ENCODE measurements at places on chromosomes 7 and 10.

DNA sequence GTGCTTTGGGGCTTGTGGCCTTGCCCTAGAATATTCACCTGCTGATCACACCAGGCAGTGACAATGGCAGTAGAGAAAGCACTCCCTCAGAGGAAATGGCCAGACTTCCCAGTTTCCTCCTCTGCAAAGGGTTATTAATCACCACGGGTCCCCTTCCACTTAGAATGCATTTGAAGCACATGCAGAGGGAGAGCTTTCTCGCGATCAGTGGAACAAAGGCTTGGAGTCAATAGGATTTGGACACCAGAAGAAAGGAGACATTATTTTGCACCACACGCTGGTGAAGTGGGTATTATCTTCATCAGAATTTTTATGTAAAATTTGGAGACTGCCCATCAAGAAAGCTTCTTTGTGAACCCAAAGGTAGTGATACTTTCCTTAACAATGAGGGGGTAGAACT lies 35.4 kb upstream of the INHBA start:
- no peak for DNase-seq

DNA sequence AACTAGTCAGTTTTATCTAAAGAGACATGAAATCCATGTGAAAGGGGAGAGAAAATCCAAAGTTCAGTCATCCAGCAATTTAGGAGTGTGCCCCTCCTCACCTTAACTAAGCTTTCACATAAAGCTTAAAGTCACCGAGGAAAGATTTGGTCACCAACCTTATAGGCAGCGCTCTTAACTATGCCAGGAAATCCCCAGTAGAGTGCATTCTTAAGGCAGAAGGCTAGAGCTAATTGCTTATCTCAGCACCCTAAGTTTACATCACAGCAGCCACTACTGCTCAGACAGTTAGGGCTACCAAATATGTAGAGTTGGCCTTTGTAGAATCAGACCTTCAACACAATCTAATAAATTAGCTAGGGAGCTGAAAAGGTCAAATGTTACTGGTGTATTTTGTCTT lies 47.9 kb downstream of the MTPN start:
- DNase-seq = no peak

- no peak for DNase-seq
These were observed 315.2 kb upstream of the GLI3 start for GRCh38 chr7:42552227-42552626.

DNA sequence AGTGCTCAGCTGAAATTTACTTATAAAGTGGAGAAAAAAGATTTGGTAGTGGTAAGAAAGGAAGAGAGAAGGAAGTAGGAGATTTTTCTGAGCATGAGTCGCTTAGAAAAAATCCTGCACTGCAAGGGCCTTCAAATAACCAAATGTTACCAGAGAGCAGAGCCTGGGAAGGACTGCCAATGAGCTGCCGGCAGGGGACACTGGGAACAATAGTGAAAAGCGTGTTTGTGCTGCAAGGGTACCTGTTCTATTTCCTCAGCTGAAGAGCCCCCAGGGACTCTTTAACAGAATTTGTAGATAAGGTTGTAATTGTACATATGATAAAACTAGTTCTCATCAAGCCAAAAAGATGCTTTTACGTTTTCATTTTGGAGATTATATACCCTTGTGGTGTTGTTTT lies 696.3 kb upstream of the C7orf33 start:
- no peak for DNase-seq

GRCh38 chr10:23496727-23497126 lies 57.9 kb downstream of the OTUD1 start:
- DNase-seq = no peak

DNA sequence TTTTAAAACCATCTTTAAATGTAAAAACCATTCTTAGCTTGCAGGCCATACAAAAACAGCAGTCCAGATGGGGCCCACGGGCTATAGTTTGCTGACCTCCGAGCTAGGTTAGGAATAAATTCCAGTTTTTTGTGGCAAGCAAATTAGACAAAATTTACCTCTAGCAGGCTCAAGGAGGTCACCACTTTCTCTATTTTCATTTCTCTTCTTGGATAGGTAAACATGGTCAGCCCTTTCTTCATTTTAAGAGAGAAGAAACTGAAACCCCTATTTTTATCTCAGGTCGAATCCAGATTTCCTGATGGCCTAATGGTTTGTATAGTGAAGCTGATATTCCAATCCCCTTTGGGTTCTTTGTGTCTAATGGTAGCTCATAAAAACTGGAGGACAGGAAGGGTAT lies 10.7 kb downstream of the IKZF5 start:
- DNase-seq = no peak

DNA sequence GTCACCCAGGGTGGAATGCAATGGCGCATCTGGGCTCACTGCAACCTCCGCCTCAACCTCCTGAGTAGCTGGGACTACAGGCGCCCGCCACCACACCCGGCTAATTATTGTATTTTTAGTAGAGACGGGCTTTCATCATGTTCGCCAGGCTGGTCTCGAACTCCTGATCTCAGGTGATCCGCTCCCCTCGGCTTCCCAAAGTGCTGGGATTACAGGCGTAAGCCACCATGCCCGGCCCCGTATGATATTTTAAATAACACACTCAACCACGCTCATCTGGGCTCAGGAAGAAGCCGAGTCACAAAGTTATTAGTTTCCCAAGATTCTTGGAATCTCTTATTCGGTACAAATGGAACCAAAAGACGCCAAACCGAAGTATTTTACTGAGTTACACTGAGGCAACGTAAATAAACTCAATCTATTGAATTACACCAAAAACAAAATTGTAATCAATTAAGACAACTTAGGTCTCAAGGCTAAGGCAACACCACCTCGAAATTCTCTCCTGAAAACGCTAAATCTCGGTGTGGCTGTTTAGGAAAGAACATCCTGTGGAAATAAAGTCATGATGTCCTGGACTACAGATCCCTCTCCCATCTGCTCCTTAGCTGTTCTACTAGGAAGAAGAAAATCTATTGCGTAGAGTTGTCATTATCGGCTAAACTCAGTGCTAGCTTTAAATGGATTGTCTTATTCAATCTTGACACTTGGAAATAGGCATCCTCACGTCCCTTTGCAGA lies 910 bp downstream of the ARHGAP19 start:
- DNase-seq = no peak

GRCh38 chr10:126458466-126458865 lies 70.2 kb upstream of the ADAM12 start:
- no peak for DNase-seq

- DNase-seq = no peak
These were observed 70.5 kb upstream of the PRKCQ start for GRCh38 chr10:6650586-6650985.

GRCh38 chr10:70677620-70678249 lies 5.4 kb downstream of the ADAMTS14 start:
- DNase-seq = no peak

DNA sequence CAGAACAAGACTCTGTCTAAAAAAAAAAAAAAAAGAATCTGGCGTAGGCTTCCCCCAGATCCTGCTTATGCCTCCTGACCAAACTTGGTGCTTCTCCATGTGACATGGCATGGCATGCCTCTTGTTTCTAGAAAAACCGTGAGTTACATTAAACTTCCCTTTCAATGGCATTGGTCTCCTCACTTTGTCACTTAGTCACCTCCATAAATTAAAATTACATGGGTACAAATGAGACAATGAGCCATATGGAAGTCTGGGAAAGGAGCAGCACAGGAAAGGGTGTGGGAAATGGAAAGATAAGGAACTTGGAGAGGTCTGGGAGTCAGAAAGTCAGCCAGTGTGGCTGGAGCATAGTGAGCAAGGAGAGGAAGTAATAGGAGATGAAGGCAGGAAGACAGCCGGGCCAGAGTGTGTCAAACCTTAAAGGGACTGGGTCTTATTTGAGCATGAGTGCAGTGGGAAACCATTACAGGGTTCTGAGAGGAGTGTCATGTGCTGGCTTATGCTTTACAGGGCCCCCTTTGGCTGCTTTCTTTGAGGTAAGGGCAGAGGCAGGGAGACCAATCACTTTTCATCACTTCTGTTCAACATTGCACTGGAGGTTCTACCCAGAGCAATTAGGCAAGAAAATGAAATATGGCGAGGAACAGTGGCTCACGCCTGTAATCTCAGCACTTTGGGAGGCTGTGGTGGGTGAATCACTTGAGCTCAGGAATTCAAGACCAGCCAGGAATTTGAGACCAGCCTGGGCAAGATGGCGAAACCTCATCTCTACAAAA lies 21.3 kb upstream of the ZMIZ2 start:
- no peak for DNase-seq

- DNase-seq = no peak
These were observed 58.3 kb downstream of the AP3M1 start for GRCh38 chr10:74092372-74092771.

DNA sequence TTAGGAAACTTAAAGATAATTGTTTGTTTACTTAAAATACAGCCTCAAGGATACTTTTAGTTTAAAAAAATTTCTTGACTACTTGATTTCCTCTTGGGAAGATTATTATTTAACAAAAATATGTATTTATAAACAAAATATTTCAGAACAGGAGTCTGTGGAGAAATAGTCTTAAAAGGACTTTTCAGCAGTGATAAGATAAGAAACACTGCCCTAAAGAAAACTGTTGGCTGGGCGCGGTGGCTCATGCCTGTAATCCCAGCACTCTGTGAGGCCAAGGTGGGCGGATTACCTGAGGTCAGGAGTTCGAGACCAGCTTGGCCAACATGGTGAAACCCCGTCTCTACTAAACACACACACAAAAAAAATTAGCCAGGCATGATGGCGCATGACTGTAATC lies 22.6 kb upstream of the HERPUD2 start:
- DNase-seq = no peak

- DNase-seq = no peak
These were observed 22.1 kb upstream of the OPN4 start for GRCh38 chr10:86632009-86632800.

GRCh38 chr7:138891446-138891810 lies 89.8 kb downstream of the KIAA1549 start:
- DNase-seq = no peak

- DNase-seq = no peak
These were observed 223.8 kb downstream of the DYNC1I1 start for GRCh38 chr7:95996174-95996573.

GRCh38 chr7:29467193-29467926 lies 96.3 kb upstream of the PRR15 start:
- DNase-seq = no peak

DNA sequence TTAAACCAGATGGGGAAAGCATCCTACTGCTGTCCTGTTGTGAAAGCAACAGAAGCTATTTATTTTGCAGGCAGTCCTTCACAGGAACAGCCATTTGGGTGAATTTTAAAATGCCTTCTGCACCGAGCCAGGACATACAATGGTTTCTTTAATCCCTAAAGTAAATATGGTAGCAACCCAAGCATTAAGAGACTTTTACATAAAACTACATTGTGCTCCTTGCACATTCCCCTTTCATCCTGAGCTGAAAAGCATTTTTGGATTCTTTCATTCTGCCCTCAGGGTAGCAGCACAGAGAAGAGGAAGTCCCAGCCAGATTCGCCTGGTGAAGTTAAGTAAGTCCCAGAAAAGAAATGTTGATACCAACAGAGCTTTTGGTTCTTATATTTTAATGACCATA lies 84.0 kb upstream of the FAM3C start:
- DNase-seq = no peak

Data from T-helper 1 cell (primary cell).